ENCODE measurements at places on chromosomes 6 and 20. TPM values are rescaled to one million over a fixed set of nuclear protein-coding genes. Genes with fewer than 3 reads are reported as not detected.

Gene CGA
- total RNA-seq: not detected

Gene BHLHE23
- total RNA-seq: not detected

Gene GSS
- 79.3 TPM for total RNA-seq

DNA sequence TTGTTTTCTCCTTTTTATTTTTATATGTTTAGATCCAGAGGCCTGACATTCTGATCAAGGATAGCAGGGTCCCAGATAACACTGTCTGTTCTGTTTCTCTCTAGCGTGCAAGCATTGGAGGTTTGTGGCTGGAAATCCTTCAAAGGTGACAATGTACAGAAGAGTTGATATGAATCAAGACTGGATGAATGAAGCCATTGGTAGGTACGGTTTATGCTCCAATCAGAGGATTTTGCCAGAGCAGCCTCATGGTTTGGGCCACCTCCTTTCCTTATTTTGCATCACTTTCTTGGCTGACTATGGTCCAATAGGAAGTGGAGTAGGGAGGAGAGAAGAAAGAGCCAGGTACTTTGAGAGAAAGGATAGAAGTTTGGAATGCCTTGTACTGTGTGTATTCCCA lies 484.8 kb upstream of the JAG1 start:
- no peak for DNase-seq

GRCh38 chr6:3749977-3750316 lies 1.6 kb downstream of the PXDC1 start:
- DNase-seq: peak; percentile 71

- no peak for DNase-seq
Measured at GRCh38 chr20:59150821-59151251, 12.8 kb upstream of the ZNF831 start.

GRCh38 chr6:134951494-134952263 lies 1.8 kb upstream of the ALDH8A1 start:
- no peak for DNase-seq

GRCh38 chr20:49353348-49353747 lies 75.5 kb upstream of the ZNFX1 start:
- no peak for DNase-seq

DNA sequence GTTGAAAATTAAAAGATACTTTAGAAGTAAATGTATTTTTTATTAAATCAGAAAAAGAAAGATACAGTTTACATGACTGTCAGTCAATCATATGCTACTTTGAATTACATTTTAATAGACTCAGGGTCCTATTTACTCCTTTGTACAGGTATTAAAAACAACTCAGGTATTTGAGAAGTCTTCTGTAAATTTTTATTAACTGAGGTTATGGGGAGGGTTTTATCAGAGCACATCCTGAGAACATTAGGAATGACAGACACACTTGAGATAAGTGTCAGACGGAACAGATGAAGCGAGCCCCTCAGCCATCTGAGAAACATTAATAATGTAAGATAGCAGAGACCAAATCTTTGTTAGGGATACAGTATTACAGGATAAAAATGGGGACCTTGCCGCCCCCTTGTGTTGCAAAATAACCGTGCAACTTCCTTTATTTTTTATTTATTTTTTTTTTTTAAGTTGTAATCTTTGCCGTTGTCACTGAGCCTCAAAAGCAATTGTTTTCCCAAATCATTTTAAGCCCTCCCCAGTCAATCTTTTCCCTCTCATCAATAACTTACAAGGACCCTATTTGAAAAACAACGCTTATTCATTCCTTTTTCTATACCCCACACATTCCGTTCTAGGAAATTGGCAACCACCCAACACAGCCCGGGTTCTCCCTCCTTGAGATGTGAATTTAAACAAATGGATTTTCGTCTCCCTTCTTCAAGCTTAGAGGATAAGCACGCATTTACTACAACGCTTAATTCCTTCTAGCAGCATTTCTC lies 126.7 kb downstream of the BCAS1 start:
- peak; percentile 45 for DNase-seq

DNA sequence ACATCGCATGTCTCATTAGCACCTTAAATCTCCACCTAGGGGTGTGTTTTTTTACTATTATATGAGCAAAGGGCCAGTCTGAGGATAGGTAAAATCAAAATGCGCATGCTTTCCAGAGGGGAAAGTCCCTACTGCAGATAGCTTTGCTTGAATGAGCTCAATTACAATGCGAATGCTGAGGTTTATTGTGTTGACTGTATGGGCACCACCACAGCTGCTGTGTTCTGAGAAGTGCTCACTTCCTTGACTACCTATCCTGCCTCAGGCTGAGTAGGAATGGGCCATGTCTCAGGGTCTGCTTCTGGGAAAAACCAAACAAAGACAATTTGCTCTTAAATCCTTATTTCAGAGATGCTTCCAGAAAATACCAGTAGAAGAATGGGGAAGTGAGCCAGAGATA lies 36.6 kb downstream of the MOCS1 start:
- DNase-seq: no peak

DNA sequence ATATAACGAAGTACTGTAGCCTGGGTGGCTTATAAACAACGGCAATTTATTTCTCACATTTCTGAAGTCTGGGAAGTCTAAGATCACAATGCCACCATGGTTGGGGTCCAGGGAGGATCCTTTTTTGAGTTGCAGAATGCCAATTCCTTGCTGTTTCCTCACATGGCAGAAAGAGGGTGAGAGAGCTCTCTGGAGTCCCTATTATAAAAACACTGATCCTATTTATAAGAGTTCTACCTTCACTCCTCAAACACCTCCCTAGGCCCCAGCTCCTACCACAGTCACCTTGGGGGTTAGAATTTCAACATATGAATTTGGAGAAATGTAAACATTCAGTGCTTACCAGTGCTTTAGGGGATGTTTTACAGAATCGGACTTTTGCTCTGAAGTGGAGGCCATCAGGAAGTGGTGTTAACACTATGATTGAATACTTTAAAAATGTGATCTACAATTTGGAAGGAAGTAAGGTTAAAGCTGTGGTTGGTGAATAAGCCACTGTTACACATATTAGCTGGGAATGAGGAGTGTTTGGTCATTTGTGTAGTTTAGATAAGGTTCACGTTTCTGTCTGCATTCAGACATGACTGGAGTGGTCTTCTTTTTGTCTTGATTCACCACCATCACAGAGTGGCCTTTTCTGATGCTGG lies 79.9 kb upstream of the SPTLC3 start:
- peak; percentile 12 for DNase-seq

GRCh38 chr6:154901876-154902552 lies 93.1 kb upstream of the TIAM2 start:
- DNase-seq: no peak

DNA sequence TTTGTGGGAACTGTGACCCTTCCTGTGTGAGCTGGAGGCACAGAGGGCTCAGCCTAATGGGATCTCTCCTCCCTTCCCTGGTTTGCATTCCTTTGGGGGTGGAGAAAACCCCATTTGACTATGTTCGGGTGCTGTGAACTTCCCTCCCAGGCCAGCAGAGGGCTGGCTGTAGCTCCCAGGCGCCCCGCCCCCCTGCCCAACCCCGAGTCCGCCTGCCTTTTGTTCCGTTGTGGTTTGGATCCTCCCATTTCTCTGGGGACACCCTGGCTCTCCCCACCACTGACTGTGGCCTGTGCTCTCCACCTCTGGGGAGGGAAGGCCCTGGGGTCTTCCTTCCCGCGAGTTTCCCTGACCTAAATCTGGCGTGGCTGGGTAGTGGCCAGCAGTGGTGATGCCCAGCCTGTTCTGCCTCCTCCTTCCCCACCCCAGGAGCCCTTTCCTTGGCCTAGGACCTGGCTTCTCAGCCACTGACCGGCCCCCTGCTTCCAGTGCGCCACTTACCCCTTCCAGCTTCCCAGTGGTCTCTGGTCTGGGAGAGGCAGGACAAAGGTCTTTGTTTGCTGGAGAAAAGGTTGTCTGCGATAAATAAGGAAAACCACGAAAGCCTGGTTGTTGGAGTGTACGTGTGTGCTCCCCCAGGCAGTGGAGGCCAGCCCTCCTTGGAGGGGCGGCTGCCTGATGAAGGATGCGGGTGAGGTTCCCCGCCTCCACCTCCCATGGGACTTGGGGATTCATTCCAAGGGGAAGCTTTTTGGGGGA lies 4.9 kb downstream of the VEGFA start:
- DNase-seq: peak; percentile 89

GRCh38 chr6:163415620-163416556 lies 1.4 kb downstream of the QKI start:
- peak; percentile 72 for DNase-seq

DNA sequence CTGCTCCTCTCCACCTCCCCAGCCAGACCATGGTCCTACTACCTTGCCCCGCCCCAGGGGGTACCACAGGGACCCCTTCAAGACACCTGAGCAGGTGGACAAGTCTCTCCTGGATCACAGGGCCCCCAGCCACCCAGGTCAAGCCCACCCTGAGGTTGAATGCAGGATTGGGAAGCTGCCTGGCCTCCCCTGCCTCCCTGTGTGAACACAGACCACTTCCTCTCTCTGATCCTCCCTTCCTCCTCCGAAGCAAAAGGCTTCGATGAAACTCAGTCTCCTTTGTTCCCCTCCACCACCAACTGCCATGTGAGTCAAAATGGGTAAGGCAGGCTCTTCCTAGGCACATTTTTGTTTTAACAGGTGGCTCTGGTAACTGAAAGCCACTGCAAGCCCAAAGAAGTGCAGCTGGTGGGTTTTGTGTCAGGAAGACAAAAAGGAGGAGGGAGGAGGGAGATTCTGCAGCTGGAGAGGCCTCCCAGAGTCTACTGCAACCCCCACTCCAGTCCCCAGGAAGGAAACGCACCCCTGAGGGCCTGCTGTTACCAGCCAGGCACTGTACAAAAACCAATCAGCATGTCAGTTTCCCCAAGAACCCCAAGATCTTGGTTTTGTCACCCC lies 5.4 kb downstream of the ADA start:
- DNase-seq: peak; percentile 73

GRCh38 chr6:31087494-31088089 lies 24.8 kb downstream of the C6orf15 start:
- peak; percentile 93 for DNase-seq

DNA sequence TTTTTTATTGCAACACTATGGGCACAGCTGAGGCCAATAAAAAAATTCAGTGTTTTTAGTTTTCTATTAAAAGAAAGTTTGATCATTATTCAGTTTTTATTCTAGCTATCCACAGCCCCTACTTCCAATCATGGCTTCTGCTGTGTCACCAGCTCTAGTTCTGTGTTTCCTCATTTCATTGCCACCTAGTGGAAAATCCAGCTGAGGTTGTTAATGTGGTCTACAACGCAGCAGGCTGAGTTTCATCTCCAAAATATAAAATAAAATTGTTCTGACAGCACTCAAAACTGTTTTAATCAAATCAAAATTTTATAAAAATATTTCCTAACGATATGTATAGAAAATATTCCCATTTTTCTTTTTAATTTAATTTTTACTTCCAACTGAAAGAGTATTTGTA lies 13.6 kb downstream of the COL9A1 start:
- peak; percentile 26 for DNase-seq

DNA sequence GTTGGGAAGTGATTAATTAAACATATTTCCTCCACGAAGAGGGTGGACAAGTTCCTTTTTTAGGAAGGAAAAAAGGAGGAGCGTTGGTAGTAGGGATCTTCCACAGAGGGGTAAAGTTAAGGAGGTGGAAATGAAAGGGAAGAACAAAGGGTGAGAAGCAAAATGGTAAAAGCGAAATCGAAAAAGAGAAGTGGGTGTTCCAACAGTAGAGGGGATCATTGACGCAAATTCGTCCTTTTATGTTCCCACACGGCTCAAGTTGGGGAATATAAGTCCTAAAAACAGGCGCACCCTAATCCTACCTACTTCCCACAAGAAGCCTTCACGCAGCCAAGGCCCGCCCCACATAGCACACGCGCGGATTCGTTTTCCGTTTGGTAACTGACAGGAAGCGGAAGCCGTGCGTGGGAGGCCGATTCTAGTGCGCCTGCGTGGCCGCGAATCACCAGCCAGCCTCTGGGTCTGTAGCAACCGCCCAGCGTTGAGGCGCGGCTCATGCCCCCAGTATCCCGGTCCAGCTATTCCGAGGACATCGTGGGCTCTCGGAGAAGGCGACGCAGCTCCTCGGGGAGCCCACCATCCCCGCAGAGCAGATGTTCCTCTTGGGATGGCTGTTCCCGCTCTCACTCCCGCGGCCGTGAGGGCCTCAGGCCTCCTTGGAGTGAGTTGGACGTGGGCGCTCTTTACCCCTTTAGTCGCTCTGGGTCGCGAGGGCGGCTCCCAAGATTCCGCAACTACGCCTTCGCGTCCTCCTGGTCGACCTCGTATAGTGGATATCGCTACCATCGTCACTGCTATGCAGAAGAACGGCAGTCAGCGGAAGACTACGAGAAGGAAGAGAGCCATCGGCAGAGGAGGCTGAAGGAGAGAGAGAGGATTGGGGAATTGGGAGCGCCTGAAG lies at the start of gene NKAPL:
Gene NKAPL, plus strand, starts transcription at position 421 of the 901 bp plus-strand sequence. Its CDS starts 75 bp downstream, at position 496.
- DNase-seq: no peak

- no peak for DNase-seq
Measured at GRCh38 chr20:7031222-7031621, 263.7 kb downstream of the BMP2 start.

GRCh38 chr6:128574402-128574801 lies 54.0 kb upstream of the PTPRK start:
- DNase-seq: no peak

DNA sequence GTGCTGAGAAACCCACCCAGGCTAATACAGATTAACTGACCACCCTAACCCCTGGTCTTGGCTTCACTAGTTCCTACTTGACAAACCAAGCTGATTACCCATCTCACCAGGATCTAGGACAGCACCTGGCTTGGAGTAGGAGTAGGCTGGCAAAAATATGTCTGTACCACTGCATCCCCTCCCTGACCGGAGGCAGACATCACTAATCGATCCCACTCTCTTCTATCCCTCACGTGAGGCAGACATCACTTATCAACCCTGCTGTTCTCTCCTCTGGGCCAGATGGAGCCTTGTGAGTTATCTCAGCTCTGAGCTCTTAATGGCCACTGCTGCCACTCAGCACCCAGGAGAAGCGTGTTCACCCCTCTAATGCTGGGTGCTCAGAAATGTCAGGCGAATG lies 324.3 kb downstream of the CDH4 start:
- no peak for DNase-seq

GRCh38 chr6:90730151-90730673 lies 143.3 kb upstream of the MAP3K7 start:
- DNase-seq: no peak

DNA sequence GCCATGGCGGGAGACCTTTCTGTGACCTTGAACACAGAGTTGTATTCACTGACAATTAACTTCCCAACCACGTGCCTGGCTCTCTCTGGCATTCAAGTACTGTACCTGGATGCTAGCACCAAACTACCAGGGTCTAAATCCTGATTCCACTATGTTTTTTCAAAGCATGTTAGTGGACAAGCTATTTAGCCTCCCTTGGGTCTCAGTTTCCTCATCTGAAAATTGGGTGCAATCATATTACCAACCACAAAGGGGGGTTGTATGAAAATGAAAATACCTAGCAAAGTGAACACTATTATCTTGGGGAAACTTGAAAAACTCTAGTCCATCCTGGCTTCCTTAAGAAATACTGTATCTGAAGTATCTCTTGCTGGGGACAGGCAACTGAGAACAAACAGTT lies 308.7 kb upstream of the SGK1 start:
- no peak for DNase-seq
